Pancreas (tissue), 10 donors: ENCODE measurements at places on chromosomes 4 and X. TPM values are rescaled to one million over a fixed set of nuclear protein-coding genes. Genes with fewer than 3 reads are reported as not detected.

VCX gene
- not detected for total RNA-seq

SGCB gene
- 13.8 TPM for total RNA-seq

CXCL9 gene
- total RNA-seq = not detected

ADH1A gene
- 0.84 TPM for total RNA-seq

ANXA3 gene
- total RNA-seq = 22.7 TPM

WAS gene
- total RNA-seq = 0.95 TPM

RHOH gene
- total RNA-seq = 0.28 TPM
